NCI-H1105 treated with DMSO at 0.1 percent for 48 hours (cell line): ENCODE measurements at places on chromosomes 2 and 18.

DNA sequence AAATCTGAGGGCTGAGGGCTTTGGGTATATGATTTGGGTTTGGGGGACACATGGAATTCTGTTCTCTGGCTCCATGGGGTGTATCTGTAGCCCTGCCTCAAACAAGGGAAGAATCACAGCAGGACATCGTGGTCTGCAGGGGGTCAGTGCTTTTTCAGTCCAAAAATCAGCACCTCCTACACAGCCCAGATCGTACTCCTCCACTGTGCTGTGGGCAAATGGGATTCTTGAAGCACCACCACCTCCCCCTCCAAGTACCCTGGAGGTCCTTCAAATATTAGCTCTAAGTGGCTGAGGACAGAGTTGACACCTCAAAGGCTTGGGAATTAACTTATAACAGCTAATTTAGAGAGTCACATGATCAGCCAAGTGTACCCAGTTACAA is 41.5 kb downstream of the EPHA4 start:
- no peak for DNase-seq

- DNase-seq, result no peak
Observed at GRCh38 chr2:127106457-127106990, 430 bp downstream of the BIN1 start.

- no peak for DNase-seq
Observed at GRCh38 chr2:84527137-84528129, 11.1 kb downstream of the DNAH6 start.

DNA sequence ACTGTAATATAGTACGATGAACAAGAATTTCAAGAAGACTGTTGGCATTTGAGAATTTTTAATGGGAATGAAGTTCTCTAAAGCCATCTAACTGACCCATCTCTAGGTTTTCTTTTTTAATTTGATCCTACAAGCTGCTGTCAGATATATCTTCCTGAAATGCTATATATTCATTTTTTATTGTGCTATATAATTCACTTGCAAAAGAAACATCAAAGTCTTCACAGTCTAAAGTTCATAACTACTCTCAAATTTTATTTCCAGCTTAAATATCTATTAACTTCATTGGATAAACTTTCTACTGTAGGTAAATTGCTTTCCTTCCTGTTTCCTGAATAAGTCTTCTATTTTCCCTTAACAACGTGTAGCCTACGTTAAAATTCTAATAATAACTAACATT is 3.7 kb downstream of the SCYGR2 start:
- DNase-seq, result no peak
